ENCODE measurements at places on chromosomes 6 and 20.

- DNase-seq, result no peak
Measured at GRCh38 chr20:62305149-62305764, 2.5 kb downstream of the ADRM1 start.

GRCh38 chr6:126773112-126773805 lies 345.2 kb upstream of the RSPO3 start:
- no peak for DNase-seq

DNA sequence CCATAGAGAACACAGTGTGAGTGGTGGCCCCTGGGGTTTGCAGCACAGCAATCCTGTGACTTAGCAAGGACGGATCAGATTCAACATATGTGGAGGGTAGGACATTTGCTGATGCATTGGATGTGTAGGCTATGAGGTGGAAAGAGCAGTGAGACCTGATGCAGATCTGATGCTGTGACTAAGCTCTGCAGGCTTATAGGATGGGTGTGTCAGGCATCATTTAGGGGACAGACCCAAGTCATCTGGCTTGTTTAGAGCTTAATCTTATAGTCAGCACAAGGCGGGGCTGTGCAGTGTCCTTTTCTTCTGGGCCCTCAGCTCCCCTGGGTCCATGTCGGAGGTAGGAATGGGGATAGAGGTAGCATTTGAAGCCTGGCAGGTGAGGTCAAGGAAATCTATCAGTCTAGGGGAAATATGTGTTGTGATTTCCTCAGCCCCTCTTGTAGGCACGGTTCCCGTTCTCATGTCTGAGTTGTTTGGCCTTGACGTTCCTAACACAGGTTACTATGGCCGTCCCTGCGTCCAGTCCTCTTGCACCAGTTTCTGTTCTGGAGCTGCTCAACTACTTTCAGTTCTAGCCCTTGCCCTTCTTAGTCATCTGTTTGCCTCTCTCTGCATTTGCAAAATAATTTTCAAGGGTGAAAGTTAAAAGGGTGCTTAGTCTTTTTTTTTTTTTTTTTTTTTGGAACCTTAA lies 15.6 kb upstream of the MAPRE1 start:
- DNase-seq, result no peak

DNA sequence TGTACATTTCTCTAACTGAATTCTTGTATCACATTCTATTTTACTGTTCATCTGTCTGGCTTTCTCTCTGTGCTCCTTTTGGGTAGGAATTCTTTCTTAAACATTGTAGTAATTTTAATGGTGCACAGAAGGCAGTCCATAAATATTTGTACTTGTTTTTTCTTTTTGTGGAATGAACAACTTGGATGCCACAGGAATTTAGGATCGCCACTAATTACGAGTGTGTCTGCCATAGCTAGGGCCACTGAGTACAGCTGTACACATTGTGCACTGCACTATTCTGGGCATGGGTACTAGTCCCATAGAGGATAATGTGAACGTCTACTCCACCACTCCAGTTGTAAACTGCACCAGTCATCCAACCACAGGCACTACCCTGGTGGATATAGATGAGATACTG lies 39.3 kb upstream of the TMEM200A start:
- no peak for DNase-seq

GRCh38 chr6:17511084-17511483 lies 89.0 kb upstream of the FAM8A1 start:
- DNase-seq, result no peak

DNA sequence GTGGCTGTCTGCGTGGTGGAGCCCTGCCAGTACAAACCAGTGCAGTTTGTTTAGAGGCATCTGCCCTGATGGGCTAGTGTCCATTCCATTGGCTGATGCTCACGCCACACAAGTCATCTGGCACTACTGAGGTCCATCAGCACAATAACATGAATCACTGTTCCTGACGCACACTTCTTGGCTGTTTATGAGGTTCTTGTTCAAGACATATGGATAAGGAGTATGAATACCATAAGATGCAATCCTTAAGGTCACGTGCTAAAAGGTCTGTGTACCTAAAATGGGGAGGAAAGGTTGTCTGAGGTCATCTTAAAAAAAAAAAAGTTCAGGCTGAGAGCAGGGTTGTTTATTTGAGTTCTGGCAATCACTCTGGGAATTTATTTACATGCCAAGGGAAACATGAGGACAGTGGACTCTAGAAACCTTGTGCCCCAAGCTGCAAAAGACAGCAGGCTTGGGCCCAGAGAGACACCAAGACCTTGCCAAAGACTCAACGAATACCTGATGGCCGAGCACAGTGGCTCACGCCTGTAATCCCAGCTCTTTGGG lies 54.1 kb upstream of the SHLD1 start:
- no peak for DNase-seq

GRCh38 chr6:43917878-43918382 lies 147.9 kb downstream of the VEGFA start:
- DNase-seq, result no peak

- no peak for DNase-seq
Measured at GRCh38 chr6:43796903-43797890, 27.2 kb downstream of the VEGFA start.

DNA sequence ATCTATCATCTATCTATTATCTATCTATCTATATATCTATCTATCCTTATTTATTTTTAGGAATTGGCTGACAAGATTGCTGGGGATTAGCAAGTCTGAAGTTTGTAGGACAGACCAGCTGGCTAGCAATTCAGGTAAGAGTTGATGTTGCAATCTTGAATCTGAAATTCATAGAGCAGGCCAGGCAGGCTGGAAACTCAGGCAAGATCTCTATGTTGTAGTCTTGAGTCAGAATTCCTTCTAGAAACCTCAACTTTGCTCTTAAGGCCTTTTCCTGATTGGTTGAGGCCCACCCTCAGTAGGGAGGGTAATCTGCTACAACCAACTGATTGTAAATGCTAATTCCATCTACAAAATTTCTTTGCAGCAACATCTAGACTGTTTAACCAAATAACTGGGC lies 19.2 kb downstream of the MAPK13 start:
- DNase-seq, result no peak

DNA sequence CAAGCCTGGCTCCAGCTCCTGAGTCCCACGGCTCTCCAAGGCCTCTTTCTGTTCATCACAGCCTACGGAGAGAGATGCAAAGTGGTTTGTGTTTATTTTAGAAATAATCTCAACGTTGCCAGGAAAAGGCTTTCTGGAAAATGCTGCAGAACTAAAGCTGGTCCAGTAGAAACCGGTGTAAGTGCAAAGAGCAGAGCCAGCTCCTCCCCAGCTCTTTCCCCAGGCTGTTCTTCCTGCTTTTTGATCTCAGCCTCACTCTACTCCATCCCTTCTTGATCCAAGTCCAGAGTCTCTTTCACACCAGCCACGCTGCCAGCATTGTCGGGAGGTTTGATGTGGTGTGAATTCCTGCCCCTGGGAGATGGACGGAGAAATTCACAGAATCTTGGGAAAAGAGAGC lies 69.8 kb downstream of the TMEM170B start:
- DNase-seq, result no peak

GRCh38 chr20:51510169-51510568 lies 32.4 kb downstream of the NFATC2 start:
- no peak for DNase-seq

GRCh38 chr6:22424196-22424595 lies 127.4 kb upstream of the PRL start:
- DNase-seq, result no peak

DNA sequence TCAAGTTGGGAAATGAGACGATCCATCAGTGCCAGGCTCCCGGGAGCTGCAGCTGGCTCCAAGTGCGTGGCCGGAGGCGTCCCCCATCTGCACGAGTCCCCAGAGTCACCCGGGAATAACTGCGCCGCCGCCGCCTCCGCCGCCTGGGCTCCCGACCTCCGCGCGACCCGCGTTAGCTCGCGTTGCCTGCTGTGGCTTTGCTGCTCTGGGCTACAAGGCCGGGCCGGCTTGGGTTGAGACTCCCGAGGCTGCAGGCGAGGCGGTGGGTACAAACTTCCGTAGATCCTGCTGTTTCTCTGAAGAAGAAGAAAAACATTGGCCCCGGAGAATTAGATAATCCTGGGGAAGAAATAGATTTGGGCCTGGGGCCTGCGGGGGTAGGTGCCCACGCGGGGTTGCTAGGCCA lies 7.4 kb upstream of the LAMP5 start:
- no peak for DNase-seq

Measured in stimulated activated CD4-positive, alpha-beta T cell treated with anti-CD3 and anti-CD28 coated beads, Interleukin-15, amount 100 ng/mL, for 1 hour (primary cell).